CD4-positive, alpha-beta T cell treated with Interleukin-15 for 4 hours (primary cell): ENCODE measurements at places on chromosomes 5 and 9.

GRCh38 chr5:140027807-140028206, 15.3 kb downstream of the NRG2 start:
- DNase-seq = no peak

GRCh38 chr9:29390859-29391258, 1817.6 kb upstream of the C9orf72 start:
- DNase-seq = no peak

DNA sequence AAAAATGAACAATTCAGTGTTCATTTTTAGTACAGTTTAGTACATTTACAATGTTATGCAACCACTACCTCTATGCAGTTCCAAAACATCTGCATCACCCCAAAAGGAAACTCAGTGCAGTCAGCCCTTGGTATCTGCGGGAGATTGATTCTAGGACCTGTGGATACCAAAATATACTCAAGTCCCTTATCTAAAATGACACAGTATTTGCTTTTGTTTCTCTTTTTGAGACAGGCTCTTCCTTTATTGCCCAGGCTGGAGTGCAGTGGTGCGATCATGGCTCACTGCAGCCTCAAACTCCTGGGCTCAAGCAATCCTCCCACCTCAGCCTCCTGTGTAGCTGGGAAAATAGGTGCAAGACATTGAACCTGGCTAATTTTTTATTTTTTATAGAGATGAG, 114.0 kb downstream of the PIP5K1B start:
- no peak for DNase-seq

DNA sequence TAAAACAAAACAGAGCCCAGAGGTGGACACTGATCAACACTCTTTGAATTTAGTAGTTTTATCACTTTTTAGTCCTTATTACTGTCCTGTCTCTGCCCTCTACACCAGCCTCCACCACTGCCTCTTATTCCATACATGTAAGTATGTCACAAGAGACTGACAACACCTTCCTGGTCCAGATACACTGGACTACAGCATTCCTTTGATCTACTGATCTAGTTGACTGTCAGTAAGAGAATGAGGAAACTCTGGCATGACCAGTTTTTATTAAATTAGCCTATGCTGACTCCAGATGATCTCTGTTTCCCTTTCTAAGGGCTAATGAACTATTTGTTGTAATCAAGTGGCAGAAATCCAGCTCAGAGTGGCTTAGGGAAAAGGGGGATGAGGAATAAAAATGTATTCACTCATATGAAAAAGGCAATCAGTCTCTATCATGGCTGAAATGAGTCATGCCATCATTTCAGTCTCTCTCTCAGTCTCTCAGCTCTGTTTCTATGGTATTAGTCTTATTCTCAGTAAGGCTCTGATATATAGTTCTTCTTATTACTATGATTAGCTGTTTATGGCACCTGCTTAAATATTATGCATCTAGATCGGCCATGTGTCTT, 5.5 kb downstream of the ARHGEF37 start:
- DNase-seq = no peak

DNA sequence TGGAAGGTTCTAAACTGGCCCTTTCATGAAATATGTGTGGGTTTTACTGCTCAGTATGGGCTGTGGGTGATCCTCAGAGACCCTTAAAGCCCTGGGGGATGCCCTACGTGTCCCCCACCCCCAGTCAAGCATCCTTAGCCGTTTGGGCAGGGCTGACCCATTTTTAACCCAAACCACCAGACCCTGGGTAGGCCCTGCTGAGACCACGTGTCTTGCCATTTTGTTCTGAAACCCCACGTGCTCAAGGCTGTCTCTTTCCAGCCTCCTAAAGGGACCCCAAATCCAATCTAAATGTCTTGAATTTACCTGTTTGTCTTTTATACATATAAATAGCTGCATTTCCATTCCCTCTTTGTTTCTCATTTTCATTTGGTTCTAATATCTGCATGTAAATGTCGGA, 94.9 kb downstream of the PAX5 start:
- no peak for DNase-seq
